ENCODE measurements at places on chromosomes 1 and 21.

- DNase-seq, result peak; percentile 98
Measured at GRCh38 chr1:180586671-180587155, 27.9 kb downstream of the OVAAL start.

GRCh38 chr1:162310337-162310736 lies 66.3 kb downstream of the SPATA46 start:
- DNase-seq, result no peak

GRCh38 chr1:108200687-108201051 lies 526 bp upstream of the SLC25A24 start:
- DNase-seq, result peak; percentile 30

GRCh38 chr1:43437031-43437973 lies 16.4 kb downstream of the HYI start:
- no peak for DNase-seq

GRCh38 chr1:236870721-236871120 lies 75.6 kb downstream of the MTR start:
- DNase-seq, result no peak

GRCh38 chr1:163664671-163665335 lies 343.0 kb downstream of the NUF2 start:
- no peak for DNase-seq

DNA sequence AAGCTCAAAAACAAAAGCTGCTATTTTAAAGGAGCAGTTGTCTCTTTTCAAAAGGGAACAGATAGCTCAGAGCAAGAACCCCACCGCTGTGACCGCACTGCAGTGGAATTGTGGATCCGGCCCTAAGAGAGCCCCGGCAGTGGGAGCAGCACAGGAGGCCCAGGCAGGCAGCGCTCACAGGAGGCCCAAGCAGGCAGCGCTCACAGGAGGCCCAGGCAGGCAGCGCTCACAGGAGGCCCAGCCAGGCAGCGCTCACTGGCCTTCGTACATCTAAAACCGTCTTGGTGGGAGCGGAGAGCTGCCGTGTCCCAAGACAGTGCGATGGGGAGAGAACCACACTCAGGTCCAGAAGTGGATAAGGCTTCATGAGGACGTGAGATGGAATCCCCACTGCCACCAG lies 4.0 kb downstream of the TFF3 start:
- no peak for DNase-seq

- DNase-seq, result no peak
Measured at GRCh38 chr1:245085508-245086095, 69.2 kb upstream of the KIF26B start.

DNA sequence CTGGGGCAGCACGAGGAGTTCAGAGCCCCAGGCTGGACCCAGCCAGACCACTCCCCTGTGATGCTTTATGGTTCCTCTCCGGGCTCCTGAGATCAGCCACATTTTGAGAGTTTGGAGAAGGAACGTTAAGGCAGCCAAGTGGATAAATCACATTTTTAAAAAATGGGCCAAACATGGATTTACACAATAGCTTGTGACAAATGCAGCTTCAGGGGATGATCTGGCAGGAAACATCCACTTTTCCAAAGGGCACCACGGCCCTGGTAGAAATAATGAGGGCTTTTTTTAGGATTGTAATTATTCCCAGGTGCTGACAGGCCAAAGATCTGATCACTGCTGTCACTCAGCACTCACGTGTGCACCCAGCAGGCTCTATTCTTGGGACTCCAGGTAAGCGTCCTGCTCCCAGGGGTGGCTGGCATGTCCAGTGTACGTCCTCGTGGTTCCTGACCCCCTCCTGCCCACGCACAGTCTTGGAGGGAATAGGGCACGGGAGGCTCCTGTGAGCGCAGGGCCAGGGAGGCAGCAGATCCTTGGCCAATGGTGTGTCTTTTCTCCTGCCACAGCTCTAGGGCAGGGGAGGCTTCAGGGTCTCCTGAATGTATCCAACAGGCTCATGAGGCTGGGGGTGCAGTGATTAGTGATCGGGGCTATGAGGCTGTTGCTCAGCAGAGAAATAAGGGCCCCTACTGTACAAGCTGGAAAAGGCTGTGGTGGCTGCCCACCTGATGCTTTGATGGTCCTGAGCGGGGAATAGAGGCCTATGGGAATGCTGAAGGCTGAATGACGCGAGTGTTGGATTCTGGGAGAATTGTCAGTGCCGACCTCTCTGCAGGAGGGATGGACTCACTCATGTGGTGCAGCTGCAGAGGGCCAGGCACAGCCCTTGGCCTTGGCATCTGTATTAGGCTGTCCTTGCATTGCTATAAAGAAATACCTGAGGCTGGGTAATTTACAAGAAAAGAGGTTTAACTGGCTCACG lies 415.7 kb downstream of the PTPRU start:
- no peak for DNase-seq

DNA sequence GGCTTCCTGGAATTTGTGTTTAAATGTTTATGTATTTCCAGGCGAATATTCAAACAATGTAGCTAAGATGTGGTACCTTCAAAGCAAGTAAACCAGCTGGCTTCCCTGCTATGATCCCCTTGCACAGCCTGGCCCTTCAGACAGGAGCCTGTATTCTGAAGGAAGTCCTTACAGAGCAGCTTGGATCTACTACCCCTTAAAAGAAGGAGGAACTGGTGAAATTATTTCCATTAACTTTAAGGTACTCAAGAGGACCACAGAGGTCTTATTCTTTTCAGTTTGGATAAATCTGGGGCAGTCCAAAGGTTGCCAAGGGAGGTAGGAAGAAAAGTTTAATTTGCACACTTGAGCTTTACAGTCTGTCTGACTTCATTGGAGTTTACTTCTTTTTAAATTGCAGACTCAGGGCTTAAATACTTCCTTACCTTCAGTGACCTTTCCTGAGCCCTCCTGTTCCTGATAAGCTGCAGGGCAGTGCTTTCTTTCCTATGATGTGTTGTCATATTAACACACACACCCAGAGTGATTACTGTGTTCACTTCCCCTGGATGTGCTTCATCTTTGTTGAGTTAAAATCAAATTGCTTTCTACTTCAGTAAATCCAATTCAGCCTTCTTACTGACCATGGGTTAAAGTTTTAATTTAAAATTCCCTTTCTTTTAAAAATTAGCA lies 40.5 kb downstream of the DISC1 start:
- no peak for DNase-seq

- DNase-seq, result no peak
Measured at GRCh38 chr1:87915771-87916170, 587.1 kb downstream of the LMO4 start.

DNA sequence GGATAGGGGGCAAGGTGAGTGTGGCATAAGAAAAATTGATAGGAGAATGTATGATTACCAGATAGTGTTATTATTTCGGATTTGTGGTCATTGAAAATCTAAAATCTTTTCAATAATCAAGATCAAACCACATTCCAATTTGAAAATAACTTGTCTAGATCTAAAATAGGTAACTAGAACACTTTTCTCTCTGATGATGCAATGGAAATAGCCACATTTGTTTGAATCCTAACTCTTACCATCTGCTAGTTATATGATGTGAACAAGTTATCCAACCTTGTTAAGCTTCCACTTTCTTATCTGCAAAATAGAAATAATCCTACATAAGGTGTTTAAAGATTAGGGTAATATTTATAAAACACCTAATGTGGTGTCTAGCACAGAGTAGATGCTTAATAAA lies 3.8 kb downstream of the BTF3L4 start:
- no peak for DNase-seq

DNA sequence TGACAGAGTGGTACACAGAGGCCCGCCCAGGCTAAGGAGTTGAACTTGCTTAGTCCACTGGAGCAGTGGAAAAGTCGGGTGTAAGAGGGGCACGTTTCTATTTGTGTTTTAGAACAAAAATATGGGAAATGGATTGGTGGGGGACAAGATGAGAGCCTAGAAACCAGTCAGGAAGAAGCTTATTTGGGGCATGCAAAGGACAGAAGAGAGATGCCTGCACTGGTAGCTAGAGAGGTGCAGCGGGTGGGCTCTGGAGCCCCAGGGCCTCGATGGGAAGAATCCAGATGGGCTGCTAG lies 1.2 kb upstream of the LIN9 start:
- no peak for DNase-seq

DNA sequence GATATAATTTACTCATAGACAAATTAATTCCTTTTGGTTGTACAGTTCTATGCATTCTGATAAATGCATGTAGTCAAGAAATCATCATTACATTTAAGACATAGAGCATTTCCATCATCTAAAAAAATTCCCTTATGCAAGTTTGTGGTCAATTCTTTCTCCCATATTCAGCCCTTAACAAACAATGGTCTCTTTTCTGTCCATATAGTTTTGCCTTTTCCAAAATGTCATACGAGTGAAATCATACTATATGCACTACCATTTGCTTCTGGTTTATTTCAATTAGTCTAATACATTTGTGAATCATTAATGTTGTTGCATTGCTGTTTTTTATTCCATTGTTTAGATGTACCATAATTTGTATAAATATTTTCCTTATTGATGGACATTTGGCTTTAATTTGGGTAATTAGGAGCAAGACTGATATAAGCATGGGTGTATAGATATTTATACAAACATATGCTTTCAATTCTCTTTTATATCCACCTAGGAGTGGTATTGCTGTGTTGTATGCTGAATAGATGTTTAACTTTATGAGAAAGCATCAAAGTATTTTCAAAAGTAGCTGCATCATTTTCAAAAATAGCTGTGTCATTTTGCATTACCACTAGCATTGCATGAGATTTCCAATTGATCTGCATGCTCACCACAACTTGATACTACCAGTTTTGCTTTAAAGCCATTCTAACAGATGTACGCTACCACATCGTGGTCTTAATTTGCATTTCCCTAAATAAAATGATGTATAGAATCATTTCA lies 397.0 kb upstream of the ADAMTS5 start:
- no peak for DNase-seq

DNA sequence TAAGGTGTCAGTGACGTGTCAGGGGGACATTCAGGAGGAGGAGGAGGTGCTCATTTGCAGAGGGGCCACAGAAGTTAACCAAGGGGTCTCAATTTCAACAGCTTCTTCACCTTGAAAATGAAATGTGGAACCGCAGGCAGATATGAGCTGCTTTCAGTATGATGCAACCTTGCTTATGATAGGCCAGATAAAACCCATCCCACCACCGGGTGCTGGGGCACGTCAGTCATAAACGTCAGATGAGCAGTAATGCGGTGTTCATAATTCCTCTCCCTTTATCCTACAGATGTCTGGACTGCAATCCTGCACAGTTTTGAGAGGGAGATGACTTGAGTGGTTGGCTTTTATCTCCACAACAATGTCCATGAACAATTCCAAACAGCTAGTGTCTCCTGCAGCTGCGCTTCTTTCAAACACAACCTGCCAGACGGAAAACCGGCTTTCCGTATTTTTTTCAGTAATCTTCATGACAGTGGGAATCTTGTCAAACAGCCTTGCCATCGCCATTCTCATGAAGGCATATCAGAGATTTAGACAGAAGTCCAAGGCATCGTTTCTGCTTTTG lies 1.7 kb downstream of the PTGFR start:
- no peak for DNase-seq

DNA sequence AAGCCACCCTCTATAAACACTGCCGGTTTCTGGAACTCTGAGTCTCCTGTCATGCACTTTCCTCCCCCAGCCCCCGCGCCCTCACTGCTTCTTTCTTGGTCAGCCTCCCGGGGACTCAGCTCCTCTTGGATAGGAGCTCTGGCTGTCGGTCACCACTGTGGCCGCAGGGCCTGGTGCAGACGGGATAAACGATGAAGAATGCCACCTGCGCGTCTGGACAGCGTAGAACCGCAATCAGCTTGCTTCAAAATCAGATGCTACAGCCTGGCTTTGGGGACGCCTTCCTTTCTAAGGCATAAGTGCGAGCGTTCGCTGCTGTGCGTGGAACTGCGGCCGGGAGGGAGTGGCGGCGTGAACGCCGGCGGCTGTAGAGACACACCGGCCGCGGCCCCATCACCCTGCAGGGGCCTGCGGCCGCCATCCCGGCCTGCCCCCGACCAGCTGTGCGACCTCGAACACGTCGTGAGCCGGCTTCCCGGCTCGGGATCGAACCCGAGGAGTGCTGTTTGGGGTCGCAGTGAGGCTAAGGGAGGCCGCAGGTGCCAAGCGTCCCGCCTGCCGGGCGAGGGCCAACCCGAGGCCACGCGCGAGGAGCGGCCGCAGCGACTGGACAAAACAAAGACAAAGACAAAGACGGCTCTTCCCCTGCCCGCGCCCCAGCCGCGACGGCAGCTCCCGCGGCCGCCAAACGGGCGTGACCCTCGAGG lies 688 bp downstream of the PTTG1IP start:
- no peak for DNase-seq

GRCh38 chr21:44281801-44282200 lies 3.9 kb upstream of the AIRE start:
- DNase-seq, result no peak

DNA sequence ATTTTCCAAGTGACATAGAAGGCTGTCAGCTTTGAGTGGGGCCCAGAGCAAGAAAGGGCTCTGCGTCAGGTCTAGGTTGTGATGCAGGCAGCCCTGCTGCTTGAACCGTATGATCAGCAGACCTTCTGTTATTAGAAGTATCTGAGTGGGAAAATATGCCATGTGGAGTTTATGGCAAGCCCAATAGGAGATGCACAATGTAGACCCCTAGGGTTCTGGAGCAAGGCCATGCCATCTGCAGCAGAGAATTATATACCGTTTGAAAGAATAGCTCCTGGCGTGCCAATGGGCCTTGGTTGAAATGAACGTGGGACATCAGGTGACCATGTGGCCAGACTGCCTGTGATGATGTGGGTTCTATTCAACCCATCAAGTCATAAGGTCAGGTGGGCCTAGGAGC lies 44.1 kb upstream of the ZBTB18 start:
- no peak for DNase-seq

DNA sequence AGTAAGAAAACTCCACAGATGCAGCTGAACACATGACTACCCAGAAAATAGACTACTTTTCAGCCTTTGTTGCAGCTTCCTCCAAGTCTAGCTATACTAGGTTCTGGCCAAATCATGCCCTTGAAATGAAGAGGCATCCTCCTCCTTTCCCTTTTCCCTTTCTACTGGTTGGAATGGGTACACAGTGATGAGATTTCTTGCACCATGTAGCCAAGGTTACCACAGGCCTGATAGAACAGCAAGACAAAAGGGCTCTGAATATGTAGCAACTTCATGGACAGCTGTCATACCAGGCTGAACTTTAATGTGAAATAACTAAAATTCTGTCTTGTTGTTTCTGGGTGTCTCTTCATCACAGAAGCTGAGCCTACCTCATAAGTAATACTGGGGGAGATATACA lies 146.5 kb downstream of the PDE4B start:
- DNase-seq, result no peak

GRCh38 chr21:42492201-42492600 lies 3.8 kb downstream of the RSPH1 start:
- no peak for DNase-seq

DNA sequence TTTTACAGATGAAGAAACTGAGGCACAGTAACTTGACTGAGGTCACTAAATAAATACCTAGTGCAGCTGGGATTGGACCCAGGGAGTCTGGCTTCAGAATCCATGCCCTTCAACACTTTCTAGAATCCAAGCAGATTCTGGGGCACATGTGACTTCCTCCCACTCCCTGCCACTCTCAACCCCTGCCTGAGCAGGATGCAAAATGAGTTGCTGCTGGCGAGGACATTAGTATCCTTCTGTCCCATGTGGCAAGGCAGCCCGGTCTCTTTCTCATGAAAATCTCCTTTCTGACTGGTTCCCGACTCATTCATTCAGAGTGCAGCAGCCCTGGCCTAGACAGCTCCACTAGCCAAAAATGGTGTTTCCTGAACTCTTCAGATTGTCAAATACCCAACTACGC lies 28.4 kb downstream of the TNNT2 start:
- DNase-seq, result no peak

GRCh38 chr1:119784191-119784781 lies 15.6 kb upstream of the HMGCS2 start:
- no peak for DNase-seq

Measured in NCI-H2029 treated with DMSO at 0.1 percent for 48 hours (cell line).